ENCODE measurements at places on chromosomes 1 and 21.

DNA sequence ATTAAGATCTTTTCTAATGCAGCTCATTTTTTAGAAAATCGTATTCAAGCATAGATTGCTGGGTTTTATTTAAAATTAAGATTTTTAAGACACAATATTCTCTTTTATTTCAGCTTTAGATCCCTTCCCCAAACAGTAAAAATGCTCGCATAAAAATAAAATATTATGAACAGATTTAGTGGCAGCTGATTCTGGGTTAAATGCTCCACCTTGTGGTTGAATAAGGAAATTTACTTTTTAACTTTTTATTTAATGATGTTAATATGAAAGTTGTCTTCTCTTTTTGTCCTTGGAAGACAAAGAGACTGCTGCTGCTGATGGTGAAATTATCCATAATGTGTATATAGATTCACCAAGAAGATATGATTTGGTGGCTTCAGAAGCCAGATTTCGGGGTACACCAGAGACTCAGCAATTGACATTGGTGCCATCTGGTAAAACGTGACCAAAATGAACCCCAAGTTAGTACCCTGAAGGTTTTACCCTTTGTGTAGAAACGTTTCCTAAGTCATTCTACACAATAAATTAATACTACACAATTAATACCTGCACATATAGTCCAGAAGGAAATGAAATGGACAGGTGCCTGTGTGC, 128.0 kb downstream of the ADAMTS1 start:
- peak; percentile 36 for DNase-seq

- DNase-seq: no peak
Measured at GRCh38 chr1:102961549-102961948, 146.8 kb downstream of the COL11A1 start.

GRCh38 chr1:47262787-47263413, 30.9 kb upstream of the TAL1 start:
- peak; percentile 15 for DNase-seq

DNA sequence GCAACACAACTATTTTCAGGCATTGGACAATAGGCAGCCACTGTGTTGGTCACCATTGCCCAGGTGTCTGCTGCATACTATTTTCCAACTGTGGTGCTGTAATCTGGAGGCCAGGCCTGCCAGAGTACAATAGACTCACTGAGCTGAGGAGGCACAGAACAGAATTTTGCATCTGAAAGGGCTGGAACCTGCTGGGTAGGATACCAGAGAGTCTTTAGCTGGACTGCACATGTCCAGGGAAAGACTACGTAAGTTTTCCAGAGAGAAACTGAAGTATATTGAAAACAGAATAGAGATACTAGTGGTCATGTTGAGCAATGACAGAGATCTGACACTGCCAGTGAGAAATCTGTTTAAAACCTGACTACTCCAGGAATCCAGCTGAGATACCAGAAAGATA, 200.8 kb downstream of the RASAL2 start:
- DNase-seq: no peak

- DNase-seq: no peak
Measured at GRCh38 chr1:89807503-89807902, 13.3 kb upstream of the LRRC8D start.

- DNase-seq: peak; percentile 55
Measured at GRCh38 chr1:212858461-212859265, 588 bp downstream of the FLVCR1 start.

GRCh38 chr1:41485605-41486004, 1.1 kb upstream of the EDN2 start:
- no peak for DNase-seq

- peak; percentile 4 for DNase-seq
Measured at GRCh38 chr1:203682473-203683383, 56.1 kb downstream of the ATP2B4 start.

DNA sequence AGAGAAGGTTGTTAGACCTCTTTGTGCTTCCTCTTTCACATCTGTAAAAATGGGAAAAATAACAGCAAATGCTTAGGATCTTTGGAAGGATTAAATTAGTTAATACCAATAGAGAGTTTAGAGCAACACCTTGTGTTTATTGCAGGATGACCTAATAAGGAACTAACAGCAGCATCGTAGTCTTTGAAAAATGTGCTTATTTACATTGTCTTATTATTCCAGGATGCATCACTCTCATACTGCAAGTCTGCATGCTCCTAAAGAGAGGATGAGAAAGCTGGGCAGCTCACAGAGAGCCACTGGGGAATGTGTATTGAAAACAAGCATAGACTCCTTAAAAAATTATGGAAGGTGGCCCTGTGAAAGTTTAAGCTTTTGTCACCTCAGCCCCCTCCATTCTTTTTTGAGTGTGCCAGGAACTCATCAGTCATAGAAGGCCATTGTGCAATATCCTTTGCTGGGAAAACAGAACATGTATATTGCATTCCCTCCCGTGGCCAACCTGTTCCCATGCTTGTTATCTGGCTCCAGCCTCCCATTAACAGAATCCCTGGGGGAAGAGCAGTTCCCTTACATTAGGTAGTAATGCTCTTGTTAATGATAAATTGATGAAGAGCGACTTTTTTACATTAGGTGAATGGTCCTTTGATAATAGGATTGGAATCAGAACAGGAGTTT, 180.7 kb downstream of the ZNF326 start:
- no peak for DNase-seq

DNA sequence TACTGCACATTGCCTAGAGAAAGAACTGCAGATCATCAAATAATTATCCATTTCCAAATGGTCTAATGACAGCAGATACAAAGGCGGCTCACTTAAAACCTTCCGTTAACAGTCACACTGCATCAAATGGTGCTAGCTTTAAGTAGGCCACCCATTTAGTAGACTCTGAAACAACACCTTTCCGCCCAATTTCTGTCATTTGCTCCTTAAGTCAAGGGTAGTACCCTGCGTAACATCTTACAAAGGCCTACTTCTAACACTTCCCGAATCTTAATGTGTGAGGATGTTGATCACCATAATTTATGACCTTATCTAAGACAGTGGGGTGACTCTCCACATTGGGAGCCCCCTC, 692 bp upstream of the RALGPS2 start:
- DNase-seq: no peak

- DNase-seq: no peak
Measured at GRCh38 chr21:45859041-45859761, 122.4 kb upstream of the COL6A1 start.

- DNase-seq: no peak
Measured at GRCh38 chr1:168271636-168272035, 9.0 kb upstream of the TBX19 start.

GRCh38 chr1:154581766-154582165, 14.2 kb downstream of the CHRNB2 start:
- DNase-seq: no peak

GRCh38 chr1:111835514-111835913, 79.8 kb downstream of the DDX20 start:
- DNase-seq: no peak

DNA sequence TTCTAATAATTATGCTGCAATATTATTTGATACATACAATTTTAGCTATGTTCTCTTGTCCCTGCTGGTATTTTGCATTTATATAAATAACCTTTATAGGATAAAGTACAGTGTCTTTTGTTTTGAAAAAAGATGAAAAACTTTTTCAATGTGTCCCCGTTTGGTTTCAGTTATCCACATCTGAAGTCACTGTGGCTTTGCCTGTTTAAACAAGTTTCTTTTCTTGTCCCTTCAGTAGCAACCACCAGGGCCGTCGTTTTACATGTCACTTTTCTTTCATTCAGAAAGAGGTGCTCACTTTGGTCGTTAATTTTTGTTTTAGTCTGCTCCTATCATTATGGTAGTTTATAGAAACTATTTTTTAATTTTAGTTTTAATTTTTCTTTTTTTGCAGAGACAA, 41.4 kb downstream of the RABGAP1L start:
- no peak for DNase-seq

DNA sequence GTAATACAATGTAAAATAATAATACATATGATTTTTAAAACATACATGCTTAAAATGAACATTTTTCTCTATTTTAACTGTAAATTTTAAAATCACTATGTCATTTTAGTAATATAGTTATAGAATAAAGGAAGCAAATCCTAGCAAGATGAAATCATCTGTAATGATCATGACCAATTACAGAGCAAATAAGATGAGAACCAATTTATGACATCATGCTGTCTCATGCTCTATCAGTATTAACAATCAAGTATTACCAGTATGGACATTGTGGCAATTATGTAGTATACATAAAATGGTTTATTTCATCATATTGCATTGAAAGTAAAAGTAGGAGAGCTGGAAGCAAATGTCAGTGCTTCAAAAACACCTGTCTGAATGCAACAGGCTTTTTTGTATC, 255.0 kb downstream of the VAV3 start:
- no peak for DNase-seq

- no peak for DNase-seq
Measured at GRCh38 chr1:230101556-230101955, 34.5 kb downstream of the GALNT2 start.

DNA sequence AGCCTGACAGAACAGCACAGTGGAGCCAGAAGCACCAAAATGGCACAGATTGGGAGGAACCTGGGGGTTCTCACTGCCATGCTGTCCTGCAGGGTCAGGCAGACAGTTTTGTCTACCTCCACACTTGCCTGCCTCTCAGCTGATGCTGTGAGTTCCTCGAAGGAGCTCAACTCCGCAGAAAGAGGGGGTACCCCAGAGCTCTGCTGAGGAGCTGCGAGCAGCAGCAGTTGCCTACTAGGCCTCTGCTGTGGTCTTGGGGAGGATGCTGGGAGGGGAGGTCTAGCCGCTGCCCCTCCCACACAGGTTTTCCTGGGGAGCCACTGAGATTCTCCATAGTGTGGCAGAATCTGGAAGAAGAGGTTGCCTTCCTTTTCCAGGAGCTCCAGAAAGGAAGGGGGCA, 192.5 kb downstream of the FOXD2 start:
- no peak for DNase-seq

DNA sequence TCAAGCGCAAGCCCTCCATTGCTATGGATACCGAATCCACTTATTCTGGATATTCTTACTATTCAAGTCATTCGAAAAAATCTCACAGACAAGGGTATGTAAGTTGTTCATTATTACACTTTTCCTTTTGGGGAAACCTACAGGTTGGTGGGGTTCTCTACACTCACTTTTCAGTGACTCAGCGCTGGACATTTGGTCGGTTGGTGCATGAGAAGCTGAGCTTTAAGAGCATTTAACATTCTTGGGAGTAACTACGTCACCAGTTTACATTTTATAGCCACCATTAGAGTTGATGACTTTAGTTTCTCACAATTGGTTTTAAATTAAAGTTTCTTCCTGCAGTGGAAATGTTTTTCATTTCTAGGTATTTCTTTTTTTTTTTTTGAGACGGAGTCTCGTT, 9.6 kb downstream of the VANGL1 start:
- no peak for DNase-seq

DNA sequence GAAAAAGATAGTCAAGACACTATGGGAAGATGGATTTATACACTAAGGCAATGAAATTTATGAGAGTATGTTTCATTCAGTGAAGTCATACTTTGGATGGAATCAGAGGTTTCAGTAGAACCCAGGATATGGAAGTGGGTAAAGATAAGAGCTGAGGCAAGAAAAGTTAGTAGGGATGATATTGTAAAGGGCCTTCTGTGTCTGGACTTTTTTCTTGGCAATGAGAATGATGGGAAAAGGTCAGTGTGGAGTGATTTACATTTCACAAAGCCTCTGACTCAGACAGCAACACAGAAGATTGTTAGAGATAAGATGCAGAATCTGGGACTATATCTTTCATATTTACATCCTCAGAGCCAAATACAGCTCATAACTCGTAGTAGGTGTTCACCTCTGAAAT, 32.1 kb downstream of the SH3BGR start:
- no peak for DNase-seq

GRCh38 chr1:94753171-94753972, 66.8 kb upstream of the SLC44A3 start:
- DNase-seq: no peak

DNA sequence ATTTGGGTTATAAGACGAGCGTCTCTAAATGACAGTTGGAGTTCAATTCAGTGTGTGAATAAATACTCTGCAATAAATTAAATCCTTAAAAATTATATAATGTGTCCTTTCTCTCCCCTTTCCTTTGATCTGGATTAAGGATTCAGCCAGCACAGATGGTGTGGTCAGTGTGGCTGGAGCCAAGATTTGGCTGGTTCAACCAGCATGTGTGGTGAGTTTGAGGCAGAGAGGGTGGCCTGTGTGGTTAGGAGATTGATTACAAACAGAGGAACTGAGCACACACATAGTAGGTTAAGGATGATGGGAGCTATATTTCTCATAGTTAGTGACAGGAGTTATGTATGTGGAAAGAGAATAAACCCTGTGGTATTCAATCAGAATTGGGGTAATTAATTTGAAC, 14.2 kb upstream of the AMIGO1 start:
- DNase-seq: no peak

- DNase-seq: no peak
Measured at GRCh38 chr21:39610703-39611102, 2.0 kb upstream of the B3GALT5 start.

- no peak for DNase-seq
Measured at GRCh38 chr1:214454569-214455396, 96.6 kb downstream of the PTPN14 start.

GRCh38 chr1:60989749-60990713, 92.3 kb upstream of the NFIA start:
- DNase-seq: no peak

- no peak for DNase-seq
Measured at GRCh38 chr1:204294357-204294756, 65.4 kb downstream of the PLEKHA6 start.

- DNase-seq: peak; percentile 47
Measured at GRCh38 chr1:48003741-48004531, 6.8 kb upstream of the TRABD2B start.

- DNase-seq: no peak
Measured at GRCh38 chr1:94528299-94528698, 13.3 kb downstream of the F3 start.

GRCh38 chr1:106921186-106921585, 135.3 kb upstream of the PRMT6 start:
- no peak for DNase-seq

- DNase-seq: no peak
Measured at GRCh38 chr21:28212061-28212460, 780.6 kb downstream of the LTN1 start.

- DNase-seq: no peak
Measured at GRCh38 chr1:69693921-69694675, 126.4 kb downstream of the LRRC7 start.

- no peak for DNase-seq
Measured at GRCh38 chr1:117389284-117389683, 22.0 kb downstream of the MAN1A2 start.

DNA sequence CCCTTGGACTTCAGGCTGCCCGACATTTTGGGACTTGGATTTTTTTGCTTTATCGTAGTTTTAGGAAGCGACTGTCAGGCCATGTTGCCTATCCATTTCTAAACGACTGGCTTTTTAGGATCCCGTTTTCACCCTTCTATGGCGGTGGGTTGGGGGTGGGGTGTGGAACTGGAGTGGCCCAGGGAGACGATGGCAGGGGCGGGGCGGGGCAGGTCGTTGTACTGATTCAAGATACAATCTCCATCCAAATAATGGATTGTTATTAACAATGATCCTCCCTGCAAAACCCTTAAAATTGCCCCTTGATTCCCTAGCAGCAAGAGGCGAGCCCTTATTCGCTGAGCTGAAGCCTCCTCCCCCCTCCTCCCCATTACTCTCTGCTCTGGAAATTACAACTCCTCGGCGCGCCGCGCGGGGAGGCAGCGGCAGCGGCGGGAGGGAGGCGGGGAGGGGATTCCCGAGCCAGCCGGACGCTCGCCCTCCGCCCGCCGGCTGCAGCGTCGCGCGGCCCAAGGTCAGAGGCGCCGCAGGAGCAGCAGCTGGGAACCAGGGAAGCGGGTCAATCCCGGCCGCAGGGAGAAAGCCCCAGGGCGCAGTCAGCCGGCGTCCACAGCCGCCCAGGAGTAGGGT, at the start of gene TRIM67:
TRIM67 (plus strand) TSS at position 392 of the 630 bp plus-strand sequence. CDS start 912 bp downstream, outside the sequence.
- peak; percentile 9 for DNase-seq

Data from SW480 (cell line).